Left renal cortex interstitium (tissue), 4 donors: ENCODE measurements at places on chromosomes 7 and 10.
A peak's percentile ranks its signal among the peaks of the same experiment; 100 is the strongest.

DNA sequence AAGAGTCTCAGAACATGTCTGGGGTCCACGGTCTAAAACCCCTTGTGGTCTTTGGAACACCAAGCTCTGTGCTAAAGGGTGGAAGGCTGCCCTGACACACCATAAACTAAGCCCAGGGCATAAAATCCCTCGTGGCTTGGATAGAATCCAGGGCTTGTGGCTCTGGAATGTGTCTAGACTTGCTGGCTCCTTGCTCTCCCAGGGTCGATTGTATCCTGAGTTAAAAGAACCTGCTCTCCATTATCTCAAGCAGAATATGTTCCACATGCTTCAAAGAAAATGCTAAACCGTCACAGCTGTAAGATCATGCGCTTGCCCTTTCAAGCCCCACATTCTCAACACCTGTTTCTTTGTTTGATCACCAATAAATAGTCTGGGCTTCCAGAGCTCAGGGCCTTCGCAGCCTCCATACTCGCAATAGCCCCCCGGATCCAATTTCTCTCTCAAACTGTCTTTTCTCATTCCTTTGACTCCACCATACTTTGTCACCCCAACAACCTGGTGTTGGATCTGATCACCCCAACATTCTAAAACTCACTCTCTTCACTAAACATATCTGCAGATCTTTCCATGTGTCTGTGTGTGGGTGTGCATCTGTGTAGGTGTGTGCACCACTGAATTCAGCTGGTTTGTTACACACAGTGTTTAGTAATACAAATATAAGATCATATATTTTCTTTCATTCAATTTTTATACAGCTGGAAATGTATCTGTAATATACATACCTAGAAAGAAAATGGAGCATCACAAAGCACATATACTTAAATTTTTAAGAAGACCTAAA lies 238.5 kb downstream of the ZMYND11 start:
- no peak for DNase-seq

GRCh38 chr10:29689001-29689400 lies 54.2 kb upstream of the SVIL start:
- no peak for DNase-seq

DNA sequence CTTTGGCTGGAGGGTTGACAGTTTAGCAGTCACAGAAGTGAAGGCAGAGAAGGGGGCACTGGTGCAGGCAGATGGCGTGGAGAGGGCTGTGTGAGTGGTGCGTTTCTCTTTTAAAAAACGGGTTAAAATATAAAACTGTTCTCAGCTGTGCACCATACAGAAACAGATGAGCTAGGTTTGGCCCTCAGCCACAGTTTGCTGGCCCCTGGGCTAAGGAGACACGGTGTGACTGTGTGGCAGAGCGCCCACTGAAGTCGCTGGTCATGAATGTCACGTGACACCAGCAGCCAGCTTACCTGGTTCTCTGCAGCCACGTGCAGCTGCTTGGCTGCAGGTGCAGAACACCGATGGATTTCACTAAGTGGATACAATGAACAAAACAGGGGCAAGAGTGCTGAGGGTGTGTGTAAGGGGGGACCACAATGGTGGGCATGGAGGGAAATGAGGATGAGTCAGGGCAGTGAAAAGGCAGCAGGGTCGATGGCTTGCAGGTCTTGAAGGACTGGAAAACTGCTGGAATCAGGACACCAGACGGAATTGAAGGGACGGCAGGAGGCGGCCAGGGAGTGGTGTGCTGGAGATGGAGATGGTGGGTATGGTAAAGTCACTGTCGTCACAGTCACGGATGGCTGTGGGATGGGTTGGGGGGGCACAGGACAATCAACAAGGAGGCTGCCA lies 7.4 kb downstream of the ZNF746 start:
- DNase-seq: no peak

GRCh38 chr7:6227294-6227846 lies 45.1 kb downstream of the CYTH3 start:
- DNase-seq: no peak

DNA sequence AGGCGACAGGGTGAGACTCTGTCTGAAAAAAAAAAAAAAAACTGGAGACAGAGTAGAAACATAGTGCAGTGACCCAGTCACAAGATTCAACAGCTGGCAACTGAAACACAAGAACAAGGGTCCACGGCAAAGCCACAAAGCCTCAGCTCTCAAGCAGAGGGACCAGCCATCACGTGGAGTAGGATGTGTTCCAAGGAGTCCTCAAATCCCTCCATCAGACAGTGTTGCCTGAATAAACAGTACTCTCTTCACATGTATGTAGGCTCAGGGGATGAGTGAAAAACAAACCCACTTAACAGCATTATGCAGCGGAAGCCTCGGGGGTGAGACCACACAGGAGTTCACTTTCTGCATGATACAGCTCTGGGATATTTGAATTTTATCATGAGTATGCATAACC lies 62.0 kb downstream of the SLIT1 start:
- no peak for DNase-seq

GRCh38 chr10:124653811-124654651 lies 90.1 kb downstream of the FAM53B start:
- no peak for DNase-seq

GRCh38 chr7:106827626-106828025 lies 37.5 kb upstream of the PIK3CG start:
- no peak for DNase-seq

- no peak for DNase-seq
These were observed 809 bp downstream of the SLC13A1 start for GRCh38 chr7:123198668-123199652.

- DNase-seq: no peak
These were observed 75.9 kb upstream of the SLF2 start for GRCh38 chr10:100836891-100837290.

GRCh38 chr10:74058071-74058470 lies 60.2 kb downstream of the VCL start:
- DNase-seq: no peak

- DNase-seq: no peak
These were observed 190.0 kb upstream of the KLF6 start for GRCh38 chr10:3975016-3975415.

DNA sequence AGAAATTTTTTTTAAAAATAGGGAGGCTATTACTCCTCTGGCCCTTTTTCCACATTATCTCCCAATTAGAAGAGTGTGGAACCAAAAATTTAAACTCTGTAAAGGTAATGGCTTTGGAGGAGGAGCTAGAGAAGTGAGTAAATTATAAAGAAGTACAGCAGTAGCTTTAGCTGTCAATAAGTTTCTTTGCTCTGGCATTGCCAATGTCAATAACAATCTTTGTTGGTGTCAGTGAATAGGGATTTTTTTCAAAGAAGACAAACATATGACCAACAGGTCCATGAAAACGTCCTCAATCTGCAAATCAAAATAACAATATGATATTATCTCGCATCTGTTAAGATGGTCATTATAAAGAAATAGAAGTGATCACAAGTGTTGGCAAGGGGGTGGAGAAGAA lies 227.1 kb upstream of the MBL2 start:
- DNase-seq: no peak

- DNase-seq: no peak
These were observed 64.7 kb downstream of the NRF1 start for GRCh38 chr7:129676017-129676897.

GRCh38 chr10:102555781-102556328 lies 52.1 kb downstream of the SUFU start:
- DNase-seq: no peak

DNA sequence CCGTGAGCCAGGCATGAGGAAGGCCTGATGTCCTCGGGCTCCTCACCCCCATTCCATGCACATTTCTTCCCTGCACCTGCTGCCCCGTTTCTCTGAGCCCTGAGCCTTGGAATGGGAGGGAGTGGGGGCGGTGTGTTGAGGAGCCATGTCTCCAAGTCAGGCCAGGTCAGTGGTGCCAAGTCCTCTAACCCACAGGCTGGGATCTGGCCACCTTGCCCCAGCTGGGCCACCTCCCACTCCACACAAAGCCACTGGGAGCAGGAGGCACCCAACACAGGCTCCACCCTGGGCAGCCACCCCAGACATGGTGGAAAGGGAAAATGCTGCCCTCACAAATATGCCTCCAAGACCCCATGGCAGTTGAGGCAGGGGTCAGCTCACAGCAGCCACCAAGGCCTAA lies 27.7 kb downstream of the ZCCHC24 start:
- no peak for DNase-seq

GRCh38 chr10:128028508-128029289 lies 97.5 kb downstream of the MKI67 start:
- no peak for DNase-seq

DNA sequence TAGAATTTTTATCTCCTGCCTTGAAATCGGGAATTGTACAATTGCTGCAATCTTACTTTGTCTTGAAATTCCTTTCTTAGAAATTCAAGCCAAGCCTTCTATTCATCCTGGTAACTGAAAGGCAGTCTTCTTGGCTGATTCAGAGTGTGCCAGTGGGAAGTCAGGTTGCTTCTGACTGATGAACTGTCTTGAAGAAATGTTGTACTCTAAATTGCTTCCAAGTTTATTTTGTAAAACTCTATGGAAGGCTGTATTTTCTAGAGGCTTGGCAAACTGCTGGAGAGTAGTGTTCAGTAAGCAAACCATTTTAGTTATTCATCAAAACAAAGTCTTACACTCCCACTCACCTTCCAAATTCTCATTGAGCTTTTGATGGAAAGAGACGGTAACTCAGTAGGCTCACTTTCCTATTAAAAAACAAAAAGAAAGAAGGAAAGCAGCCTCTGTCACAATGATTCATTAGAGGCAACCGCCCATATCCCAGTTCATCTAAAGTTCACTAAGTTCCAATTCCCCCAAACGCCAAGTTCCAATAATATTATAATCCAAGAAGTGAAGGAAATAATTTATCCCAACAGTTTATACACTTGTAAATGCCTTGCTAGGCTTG lies 187.9 kb upstream of the MALRD1 start:
- DNase-seq: peak; percentile 32

DNA sequence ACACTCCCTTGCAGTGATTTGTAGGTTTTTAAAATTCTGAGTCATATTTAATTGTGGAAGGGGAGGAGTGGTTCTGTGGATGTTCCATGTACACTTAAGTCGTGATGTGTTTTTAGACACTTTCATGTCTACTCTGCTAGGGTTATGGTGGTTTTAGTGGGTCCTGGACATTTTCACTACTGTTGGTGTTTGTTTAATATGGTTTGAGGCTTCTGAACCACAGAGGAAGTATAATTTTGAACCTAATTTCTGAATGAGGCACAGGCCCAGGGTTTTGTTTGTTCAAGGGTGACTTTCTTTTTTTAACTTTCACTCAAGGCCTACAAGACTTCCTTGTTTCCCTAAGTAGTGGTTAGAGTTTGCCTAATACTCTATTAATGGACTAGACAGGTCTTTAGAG lies 13.3 kb downstream of the SLC26A5 start:
- DNase-seq: no peak

- DNase-seq: no peak
These were observed 95.0 kb downstream of the MICALL2 start for GRCh38 chr7:1364068-1364905.

- DNase-seq: no peak
These were observed 45.1 kb upstream of the MET start for GRCh38 chr7:116626886-116627285.

DNA sequence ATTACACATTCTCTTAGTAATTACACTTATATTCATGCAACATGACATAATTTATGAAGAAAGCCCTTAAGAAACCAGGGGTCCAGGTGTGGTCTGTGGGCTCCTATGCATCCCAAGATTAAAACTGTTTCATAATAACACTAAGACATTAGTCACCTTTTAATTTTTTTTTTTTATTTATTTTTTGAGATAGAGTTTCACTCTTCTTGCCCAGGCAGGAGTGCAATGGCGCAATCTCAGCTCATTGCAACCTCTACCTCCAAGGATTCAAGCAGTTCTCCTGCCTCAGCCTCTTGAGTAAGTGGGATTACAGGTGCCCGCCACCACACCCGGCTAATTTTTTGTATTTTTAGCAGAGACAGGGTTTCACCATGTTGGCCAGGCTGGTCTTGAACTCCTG lies 12.5 kb downstream of the GDI2 start:
- no peak for DNase-seq

GRCh38 chr7:45173596-45174327 lies 16.2 kb downstream of the RAMP3 start:
- no peak for DNase-seq

DNA sequence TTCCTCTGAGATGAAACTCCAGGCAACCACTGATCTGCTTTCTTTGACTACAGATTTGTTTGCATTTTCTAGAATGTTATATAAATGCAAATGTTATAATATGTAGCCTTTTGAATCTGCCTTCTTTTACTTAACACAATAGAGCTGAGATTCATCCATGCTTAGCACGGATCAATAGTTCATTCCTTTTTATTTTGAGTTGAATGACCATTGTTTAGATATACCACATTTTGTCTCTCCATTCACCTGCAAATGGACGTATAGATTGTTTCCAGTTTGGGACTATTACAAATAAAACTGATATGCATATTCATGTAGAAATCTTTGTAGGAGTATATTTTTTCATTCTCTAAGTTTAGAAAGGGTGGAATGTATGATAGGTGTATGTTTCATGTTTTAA lies 57.7 kb downstream of the VPS41 start:
- no peak for DNase-seq

DNA sequence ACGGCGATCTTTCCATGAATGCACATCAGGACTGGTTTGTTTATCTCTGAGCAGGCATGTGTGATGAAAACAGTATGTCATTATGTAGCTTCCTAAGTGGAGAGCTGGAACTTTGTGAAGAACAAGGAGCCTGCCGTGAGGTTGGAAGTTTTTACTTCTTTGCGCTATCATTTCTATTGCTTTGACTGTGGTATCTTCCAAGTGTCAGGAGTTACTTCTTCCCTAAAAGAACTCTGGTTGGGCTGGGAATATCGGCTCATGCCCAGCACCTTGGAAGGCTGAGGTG lies 167.4 kb upstream of the AHR start:
- DNase-seq: no peak
